ENCODE measurements at places on chromosomes 3 and 15.

DNA sequence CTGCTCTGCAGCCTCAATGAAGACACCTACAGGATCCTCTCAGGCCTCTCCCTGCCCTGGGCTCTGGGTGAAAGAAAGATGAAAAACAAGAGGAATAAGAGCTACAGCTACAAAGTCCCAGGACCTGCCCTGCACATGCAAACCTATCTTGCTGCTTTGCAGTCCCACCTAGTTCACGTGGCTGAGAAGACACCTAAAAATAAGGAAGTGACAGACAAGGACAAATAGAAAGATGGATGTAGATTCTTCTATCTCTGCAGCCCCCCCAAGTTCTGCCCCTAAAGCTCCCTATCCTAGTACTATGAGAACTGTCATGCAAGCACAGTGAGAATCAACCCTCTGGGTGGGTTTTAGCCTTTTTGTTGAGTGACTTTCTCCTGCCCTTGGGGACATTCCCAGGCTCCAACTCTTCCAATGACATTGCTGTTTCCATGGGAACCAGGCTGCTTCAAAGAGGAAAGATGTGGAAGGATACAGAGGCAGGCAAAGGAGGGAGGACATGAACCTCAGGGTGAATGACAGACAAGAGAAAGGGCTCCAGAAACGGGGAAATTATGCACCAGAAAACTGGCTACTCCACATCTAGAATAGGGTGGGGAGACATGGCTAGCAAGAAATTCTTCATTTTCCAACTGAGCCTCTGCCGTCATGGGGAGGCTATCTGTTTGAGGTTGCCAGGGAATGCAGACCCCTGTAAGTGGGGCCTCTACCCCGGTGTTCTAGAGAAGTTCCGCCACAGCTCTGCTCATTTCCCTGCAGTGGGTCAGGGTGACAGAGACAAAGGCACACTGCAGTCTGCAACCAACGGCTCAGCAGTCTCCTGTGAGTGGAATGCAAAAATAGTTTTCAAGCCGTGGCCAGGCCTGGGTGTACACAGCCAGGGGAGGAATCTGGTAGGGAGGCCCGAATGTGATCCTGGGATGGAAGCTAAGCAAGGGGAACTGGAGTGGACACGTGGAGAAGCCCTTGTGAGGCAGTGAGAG, 5.2 kb downstream of the CSPG5 start:
- DNase-seq, result no peak

GRCh38 chr15:70956201-70956995, 63.8 kb downstream of the LRRC49 start:
- no peak for DNase-seq

DNA sequence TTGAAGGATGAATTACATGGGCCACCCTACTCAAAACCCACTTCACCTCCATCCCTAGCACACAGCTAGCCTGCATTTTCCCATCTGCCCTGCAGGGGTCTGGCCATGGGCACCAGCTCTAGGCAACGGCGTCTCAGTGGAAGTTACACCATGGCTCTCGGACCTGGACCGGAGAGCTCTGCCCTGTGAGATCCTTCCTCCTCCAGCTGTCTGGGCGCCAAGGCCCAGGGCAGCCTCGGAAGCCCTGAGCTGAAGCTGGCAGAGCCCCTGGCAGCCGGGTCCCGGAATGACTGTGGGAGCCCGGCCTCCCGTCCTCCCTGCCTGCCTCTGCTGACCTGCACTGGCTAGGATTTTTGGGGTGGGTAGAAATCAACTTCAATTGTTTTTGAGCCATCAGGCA, 98.9 kb downstream of the CHSY1 start:
- DNase-seq, result no peak

- no peak for DNase-seq
These were observed 54.3 kb downstream of the ATP2C1 start for GRCh38 chr3:130948001-130948773.

GRCh38 chr3:136604961-136605360, 147.2 kb downstream of the STAG1 start:
- DNase-seq, result peak; percentile 10

GRCh38 chr15:40854161-40854560, 10.3 kb downstream of the SPINT1 start:
- no peak for DNase-seq

DNA sequence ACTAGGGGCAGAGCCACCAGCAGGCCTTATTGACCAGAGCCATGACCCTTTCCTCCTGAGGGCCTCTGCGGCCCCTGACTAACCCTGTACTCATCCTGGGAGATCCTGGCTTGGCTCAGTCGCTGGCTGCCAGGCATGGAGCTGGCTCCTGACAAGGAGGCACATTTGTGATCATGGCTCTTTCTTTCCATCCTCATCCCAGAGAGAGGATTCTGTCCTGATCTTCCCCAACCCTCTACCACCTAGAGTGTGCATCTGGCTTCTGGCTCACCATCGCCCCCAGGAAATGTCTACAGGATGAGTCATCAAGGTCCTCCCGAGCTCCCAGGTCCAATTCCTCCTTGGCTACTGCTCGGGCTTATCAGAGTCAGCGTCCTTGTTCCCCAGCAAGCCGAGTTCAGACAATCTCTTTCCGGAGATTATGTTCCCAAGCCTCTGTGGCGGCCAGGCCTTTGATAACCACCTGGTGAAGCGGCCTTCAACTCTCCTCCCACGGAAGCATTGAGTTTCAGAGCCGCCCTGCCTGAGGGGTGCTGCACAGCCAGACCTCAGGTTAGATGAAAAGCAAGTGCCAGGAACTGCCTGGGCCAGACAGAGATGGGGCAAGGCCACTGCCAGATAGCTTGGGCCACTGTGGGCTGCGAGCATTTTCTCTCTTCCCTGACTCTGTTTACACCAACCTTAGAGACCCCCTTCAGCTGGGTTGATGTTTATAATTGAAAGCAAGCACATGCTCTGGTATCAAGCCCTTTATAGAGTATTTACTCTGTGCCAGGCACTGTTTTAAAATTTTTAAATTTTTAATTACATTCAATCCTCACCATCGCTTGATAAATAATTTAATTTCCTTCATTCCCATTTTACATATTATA, 44.3 kb upstream of the MRPS22 start:
- peak; percentile 76 for DNase-seq

DNA sequence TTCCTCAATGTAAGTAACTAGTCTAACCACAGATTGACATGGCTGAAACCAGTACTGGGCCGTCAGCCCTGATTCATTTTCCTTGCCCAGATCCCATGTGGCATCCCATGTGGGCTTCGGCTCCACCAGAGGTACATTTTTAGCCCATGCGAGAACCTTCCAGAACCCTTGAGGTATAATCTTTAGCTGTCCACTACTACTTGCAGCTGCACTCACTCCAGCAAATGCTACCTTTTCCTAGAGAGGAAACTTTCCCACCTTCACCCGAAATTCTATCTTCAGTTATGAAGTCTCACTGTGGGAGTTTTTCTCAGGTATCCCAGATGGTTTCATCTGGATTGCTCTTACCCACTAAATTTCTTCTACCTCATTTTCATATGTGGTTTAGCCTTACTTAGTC, 907.2 kb downstream of the ROBO1 start:
- DNase-seq, result no peak

GRCh38 chr3:125319765-125320164, 55.4 kb downstream of the ZNF148 start:
- no peak for DNase-seq

- peak; percentile 70 for DNase-seq
These were observed 607 bp upstream of the IMP3 start for GRCh38 chr15:75640483-75641178.

- DNase-seq, result peak; percentile 19
These were observed 892 bp downstream of the NMD3 start for GRCh38 chr3:161221806-161222600.

DNA sequence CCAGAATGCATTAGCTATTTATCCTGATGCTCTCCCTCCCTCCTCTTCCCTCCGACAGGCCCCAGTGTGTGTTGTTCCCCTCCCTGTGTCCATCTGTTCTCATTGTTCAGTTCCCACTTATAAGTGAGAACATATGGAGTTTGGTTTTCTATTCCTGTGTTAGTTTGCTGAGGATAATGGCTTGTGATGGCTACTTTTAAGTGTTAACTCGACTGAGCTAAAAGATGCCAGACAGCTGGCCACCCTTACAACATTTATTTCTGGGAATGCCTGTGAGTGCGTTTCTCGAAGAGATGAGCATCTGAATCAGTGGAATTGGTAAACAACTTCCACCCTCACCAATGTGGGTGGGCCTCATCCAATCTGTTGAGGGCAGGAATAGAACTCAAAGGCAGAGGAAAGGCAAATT, 24.7 kb upstream of the TM2D3 start:
- DNase-seq, result no peak

GRCh38 chr3:72505539-72506405, 342.5 kb downstream of the SHQ1 start:
- no peak for DNase-seq

- DNase-seq, result no peak
These were observed 882.0 kb downstream of the AGBL1 start for GRCh38 chr15:86961669-86962068.

- DNase-seq, result peak; percentile 50
These were observed 551 bp downstream of the NCBP2 start for GRCh38 chr3:196941729-196942225.

DNA sequence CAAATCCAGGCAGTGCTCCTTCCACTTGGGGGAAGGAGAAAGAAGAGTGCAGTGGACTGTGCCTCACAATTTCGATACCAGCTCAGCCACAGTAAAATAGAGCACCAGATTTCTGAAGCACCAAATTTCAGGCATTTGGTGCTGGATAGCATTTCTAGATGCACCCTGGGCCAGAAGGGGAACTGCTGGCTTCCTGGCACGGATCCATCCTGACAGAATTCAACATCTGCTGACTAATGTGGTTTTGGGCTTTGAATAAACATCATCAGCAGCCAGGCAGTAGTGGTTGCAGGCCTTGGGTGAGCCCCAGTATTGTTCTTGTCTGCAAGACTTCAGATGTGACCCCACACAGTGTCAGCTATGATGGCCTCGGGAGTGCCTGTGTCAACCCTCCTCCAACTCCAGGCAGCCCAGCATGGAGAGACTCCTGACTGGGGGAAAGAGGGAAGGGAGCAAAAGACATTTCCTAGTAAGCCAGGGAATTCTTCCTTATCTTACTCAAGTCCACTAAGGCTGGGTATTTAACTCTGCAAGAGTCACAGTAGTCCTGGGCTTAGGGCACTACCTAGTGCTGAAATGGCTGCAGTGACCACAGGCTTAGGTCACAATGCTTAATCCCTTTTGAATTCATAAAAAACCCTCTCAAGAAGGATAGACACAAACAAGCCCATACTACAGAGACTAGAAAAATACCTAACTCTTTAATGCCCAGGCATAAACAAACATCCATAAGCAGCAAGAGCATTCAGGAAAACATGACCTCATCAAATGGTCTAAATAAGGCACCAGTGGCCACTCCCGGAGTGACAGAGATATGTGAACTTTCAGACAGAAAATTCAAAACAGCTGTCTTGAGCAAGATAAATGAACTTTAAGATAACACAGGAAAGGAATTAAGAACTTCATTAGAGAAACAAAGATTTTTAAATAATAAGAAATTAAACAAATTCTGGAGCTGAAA, 74.7 kb downstream of the SPATA16 start:
- DNase-seq, result no peak

DNA sequence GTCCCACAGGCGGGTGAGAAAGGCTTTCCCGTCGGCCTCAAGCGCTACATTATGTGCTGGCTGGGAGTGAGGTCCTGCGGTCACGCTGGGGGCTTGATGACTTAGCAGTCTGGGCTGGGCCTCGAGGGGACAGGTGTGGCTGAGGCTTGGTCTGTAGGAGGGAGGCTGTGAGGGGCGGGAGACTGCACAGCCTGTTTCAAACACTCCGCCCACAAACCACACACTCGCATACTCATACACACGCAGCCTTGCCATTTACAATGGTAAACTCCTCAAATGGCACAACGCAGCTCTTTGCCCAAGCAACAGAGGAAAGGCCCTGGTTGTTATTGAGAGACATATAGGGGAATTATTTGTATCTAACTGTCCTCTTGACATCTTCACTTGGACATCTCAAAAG, 32.4 kb upstream of the RASGRF1 start:
- DNase-seq, result no peak
